NCI-H524 (cell line): ENCODE measurements at places on chromosomes 6 and 20.
A peak's percentile ranks its signal among the peaks of the same experiment; 100 is the strongest.

GRCh38 chr6:14016935-14017625 is 92.3 kb downstream of the RNF182 start:
- no peak for DNase-seq

DNA sequence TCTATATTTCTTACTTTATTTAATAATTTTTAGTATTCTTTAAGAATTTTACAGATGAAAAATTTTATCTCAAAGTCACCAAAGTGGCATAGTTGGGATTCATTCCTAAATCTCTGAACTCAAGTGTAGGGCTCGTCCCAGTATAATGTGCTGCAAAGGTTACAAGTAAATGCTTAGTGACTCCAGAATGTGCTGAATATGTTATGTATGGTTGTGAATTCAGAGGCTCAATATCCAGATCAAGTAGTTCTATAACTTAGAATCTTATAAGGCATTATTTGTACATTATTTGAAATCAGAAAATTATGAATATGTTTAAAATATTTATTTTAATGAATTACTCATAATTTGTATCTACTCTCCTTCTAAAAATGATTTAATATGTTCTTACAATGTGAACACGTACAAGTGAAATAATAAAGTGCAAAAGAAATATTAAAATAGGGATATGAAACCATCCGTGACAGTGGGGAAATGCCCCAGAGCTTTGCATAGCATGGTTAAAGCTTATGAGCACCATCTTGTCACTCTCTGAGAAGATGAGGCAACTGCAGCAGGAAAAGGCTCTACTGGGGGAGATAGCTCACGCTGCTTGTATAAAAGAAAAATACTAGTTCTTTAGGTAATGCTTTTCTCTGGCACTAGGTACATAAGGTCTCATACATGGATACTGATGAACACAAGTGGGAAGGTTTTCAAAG is 259.0 kb downstream of the FOXC1 start:
- no peak for DNase-seq

DNA sequence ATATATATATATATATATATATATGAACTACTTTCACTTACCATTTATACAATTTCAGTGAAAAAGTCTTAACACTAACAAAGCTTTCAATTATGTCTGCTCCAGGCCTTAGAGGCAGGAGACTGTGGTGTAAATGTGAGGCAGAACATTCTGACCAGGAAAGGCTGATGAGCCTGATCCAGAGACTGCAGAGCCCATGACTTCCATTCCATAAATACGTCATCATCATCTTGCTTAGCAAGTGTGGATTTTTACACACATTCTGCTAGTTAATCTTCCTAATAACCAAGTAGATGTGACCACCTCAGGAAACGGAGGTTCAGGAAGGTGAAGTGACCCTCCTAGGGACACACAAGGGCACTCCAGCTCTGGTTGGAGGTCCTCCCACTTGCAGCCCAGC is 14.9 kb downstream of the TRERF1 start:
- DNase-seq, result no peak

DNA sequence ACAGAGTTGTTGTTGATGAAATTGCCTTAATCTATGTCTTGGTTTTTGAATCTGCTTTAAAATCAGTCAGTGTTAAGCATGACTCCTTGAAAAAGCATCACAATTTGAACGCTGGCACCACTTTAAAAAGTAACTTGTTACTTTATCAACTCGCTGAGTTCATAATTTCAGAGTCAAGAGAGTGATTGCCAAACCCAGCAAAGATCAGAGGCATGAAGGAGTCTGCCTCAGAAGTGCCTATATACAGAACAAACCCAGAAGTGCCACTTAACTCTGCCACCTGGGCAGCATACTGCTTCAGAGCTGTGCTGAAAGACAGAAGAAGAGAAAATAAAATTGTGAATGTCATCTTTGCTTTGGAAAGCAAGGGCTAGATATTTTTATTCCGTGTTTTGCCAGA is 73.6 kb upstream of the HCRTR2 start:
- DNase-seq, result peak; percentile 3

GRCh38 chr6:126118936-126119335 is 132.6 kb downstream of the TRMT11 start:
- DNase-seq, result no peak

GRCh38 chr20:33423141-33423834 is 20.3 kb downstream of the SNTA1 start:
- peak; percentile 55 for DNase-seq

DNA sequence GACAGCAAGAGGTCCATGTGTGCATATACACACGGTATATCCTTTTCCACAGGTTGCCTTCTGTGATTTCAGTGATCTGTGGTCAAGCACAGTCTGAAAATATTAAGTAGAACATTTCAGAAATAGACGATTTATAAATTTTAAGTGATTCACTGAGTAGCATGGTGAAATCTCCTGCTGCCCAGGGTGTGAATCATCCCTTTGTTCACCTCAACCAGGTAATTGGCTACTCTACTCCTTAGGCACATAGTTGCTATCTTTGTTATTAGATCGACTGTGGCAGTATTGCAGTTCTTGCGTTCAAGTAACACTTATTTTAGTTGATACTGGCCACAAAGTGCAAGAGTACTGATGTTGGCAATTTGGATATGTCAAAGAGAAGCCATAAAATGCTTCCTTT is 1421.7 kb downstream of the GRIK2 start:
- no peak for DNase-seq

- no peak for DNase-seq
Observed at GRCh38 chr6:127243501-127243900, 23.2 kb upstream of the RNF146 start.

DNA sequence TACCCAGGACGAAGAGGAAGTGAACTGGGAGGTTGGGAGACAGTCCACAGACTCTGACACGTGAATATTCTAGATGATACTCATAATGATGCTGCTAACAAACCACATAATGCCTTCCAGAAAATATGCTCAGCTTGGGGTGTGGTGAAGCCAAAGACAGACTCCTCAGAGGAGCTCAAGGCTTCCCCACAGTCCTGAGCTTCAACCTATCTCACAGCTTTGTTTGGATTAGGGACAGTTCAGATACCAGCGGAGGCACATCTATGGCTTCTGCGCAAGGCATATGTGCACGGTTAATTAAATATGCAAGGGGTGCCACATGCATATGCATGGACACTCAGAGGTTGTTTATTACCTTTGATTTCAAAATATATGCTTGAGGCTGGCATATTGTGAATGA is 30.7 kb upstream of the MYLIP start:
- DNase-seq, result no peak

- no peak for DNase-seq
Observed at GRCh38 chr20:10837901-10838300, 164.1 kb upstream of the JAG1 start.

GRCh38 chr20:14801591-14802325 is 464.3 kb upstream of the FLRT3 start:
- no peak for DNase-seq

- no peak for DNase-seq
Observed at GRCh38 chr6:20415712-20416454, 14.2 kb downstream of the E2F3 start.

DNA sequence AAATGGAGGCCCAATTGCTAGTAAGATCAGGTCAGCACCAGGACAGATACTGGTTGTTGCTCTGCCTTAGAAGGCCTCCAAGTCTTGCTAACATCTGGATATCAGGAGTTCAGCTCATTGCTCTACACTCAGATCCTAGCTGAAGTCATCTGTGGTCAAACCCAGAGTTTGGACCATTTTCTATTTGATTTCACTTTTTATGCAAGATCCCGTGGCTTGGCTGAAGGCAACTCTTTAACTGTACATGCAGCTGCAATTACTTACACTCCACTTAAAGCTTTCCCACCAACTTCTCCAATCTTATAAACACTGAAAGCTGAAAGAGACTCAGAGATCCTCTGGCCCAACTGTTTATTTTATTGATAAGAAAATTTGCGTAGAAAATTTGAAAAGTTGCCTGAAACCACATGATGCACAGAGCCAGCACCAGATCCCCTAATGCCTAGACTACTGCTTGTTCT is 2.7 kb downstream of the SLC17A2 start:
- no peak for DNase-seq

GRCh38 chr6:157316871-157317814 is 6.2 kb downstream of the TMEM242 start:
- no peak for DNase-seq

DNA sequence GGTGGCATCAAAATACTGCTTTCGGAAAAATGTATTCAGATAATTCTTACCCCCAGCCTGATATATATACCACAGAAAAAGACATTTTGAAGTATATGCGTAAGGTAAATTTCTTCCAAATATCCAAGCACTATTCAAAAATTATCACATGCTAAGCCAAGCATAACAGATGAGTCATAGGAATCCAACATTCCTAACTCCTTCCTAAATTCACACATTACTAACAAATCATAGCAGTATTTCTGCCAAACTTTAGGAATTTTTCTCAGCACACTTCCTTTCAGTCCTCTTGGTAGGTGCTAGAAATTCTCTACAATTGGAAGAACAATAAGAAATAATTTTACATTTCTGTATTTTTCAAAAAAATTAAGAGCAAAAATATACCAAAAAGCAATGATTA is 417.5 kb downstream of the EYS start:
- no peak for DNase-seq

- DNase-seq, result no peak
Observed at GRCh38 chr6:45563844-45564243, 186.1 kb upstream of the SUPT3H start.

DNA sequence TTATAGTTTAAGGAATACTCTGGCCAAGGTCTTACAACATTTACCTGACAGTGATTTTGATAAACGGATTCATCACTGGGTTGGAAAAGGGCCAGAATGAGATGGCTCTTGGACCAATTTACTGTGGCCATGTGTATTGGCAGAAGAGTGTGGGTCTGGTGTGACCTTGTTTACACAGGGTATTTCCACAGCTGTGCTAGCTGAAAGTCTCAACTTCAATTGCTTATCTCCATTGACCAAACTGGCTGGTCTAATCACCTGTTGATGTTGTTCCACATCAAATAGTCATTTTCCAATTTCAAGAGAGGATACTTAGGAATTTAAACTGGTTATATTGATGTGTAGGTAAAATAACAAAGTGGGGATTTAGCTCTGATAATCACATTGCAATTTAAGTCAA is 501.6 kb upstream of the MAP3K7 start:
- DNase-seq, result peak; percentile 26

GRCh38 chr6:115001731-115002350 is 659.0 kb upstream of the HS3ST5 start:
- DNase-seq, result no peak

DNA sequence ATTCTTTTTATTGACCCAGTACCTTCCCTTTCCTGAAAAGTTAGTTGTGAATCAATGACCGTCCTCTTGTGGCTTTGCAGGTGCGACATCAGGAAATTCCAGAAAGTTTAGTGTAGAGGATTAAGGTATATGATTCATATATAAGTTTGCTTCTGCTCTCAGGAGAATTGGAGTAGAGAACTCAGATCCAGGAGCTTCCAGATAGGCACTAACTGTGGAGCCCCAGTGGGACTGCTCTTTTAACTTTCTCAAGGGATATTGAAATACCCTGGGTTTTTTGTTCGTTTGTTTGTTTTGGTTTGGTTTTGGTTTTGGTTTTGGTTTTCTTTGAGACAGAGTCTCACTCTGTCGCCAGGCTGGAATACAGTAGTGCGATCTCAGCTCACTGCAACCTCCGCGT is 9.5 kb downstream of the TAAR2 start:
- no peak for DNase-seq

DNA sequence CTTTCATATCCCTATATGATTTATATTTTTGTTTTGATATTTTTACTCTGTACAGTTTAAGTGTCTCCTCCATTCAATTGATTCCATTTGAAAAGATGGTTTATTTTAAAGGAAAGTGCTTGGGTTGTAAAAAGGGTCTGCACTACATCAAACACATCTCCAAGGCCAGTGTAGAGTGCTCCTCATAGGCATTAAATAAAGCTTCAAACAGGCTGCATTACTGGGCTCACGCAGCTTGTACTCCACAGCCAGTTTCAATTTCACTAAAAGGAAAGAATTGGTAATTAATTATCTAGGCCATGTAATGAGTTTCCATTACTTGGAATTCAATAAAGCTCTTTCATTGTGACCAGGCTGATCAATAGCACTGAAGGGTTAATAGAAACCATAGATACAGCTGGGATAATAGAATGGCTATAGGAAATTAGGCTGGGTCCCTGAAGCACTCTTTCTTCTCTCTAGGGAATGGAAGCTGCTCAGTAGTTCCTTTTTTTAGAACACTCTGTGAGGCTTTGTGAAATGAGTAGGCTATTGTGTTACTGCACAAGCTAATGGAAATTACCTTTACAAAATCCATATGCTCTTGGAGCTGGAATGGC is 442.2 kb downstream of the RNF144B start:
- no peak for DNase-seq

- no peak for DNase-seq
Observed at GRCh38 chr6:157822245-157823000, 623 bp upstream of the SNX9 start.

DNA sequence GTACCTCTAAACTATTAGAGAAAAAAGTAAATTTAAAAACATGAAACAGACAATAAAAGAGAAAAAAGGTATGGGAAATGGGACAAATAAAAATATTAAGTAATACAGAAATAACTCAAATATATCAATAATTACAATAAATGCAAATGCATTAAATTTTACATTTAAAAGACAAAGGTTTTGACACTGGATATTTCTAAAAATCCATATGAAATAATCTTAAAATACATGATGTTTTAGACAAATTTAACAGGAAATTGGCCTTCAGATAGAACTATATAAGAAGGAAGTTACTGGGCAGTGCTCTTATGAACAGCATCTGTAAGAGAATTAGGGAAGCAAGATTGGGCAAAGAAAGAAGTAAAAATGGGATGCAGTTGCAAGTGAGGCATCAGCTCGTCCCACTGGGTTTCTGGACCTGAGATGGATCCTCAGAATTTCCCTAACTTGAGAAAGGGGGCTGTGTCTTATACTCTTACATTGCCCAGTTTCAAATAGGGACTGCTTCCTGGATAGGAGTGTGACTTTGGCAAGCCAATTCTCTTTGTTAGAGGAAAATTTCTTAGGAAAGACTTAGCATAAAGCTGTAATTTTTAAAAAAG is 376.7 kb downstream of the SMOC2 start:
- no peak for DNase-seq
